ENCODE measurements at places on chromosomes 1 and 21. TPM values are rescaled to one million over a fixed set of nuclear protein-coding genes. Genes with fewer than 3 reads are reported as not detected.

OR2L2 gene
- not detected for total RNA-seq

AUNIP gene
- total RNA-seq, result 28.9 TPM

CGN gene
- 1.2 TPM for total RNA-seq

NAV1 gene
- 63.8 TPM for total RNA-seq

CELA3A gene
- total RNA-seq, result not detected

KRTAP10-10 gene
- not detected for total RNA-seq

PRXL2B gene
- 22.5 TPM for total RNA-seq
